ENCODE measurements at places on chromosomes 5 and 9. TPM values are rescaled to one million over a fixed set of nuclear protein-coding genes. Genes with fewer than 3 reads are reported as not detected.

The GABRA6 gene
- total RNA-seq: not detected

The DND1 gene
- 0.33 TPM for total RNA-seq

The HAND1 gene
- 0.23 TPM for total RNA-seq

The PCDHA8 gene
- total RNA-seq: not detected

The SHISAL2B gene
- not detected for total RNA-seq

The CCDC192 gene
- not detected for total RNA-seq

The NOP16 gene
- 109 TPM for total RNA-seq

The NR4A3 gene
- 1.5 TPM for total RNA-seq

The TCF7 gene
- 14.9 TPM for total RNA-seq

The TICAM2 gene
- total RNA-seq: 1.3 TPM

The THBS4 gene
- not detected for total RNA-seq

The PPWD1 gene
- total RNA-seq: 15.9 TPM

The CDX1 gene
- total RNA-seq: not detected

The C9orf50 gene
- not detected for total RNA-seq

The ANGPTL2 gene
- not detected for total RNA-seq

The PLAC8L1 gene
- total RNA-seq: not detected

The IFNA2 gene
- not detected for total RNA-seq

The SLC1A1 gene
- total RNA-seq: 1.3 TPM

The NTNG2 gene
- 3.2 TPM for total RNA-seq

The DENND1A gene
- total RNA-seq: 13.0 TPM

The IL17B gene
- not detected for total RNA-seq

The WHRN gene
- 3.9 TPM for total RNA-seq

The DOCK8 gene
- 0.40 TPM for total RNA-seq

The CMYA5 gene
- total RNA-seq: 0.53 TPM

The F2RL2 gene
- 5.2 TPM for total RNA-seq

The HCN1 gene
- total RNA-seq: not detected

The PCDHGB3 gene
- total RNA-seq: 0.12 TPM

The DMRTA1 gene
- total RNA-seq: 0.63 TPM

The NR2F1-AS1 gene
- 4.1 TPM for total RNA-seq

The BTNL8 gene
- total RNA-seq: not detected

The WDR38 gene
- total RNA-seq: not detected
